ENCODE measurements at places on chromosomes 11 and 22. TPM values are rescaled to one million over a fixed set of nuclear protein-coding genes. Genes with fewer than 3 reads are reported as not detected.

GRCh38 chr22:23714596-23715578 lies 24.1 kb downstream of the RGL4 start:
- H3K27me3 ChIP-seq = no peaks in the 10 kb centered on the region
- no peak overlapping the region for H3K4me3 ChIP-seq
- H3K36me3 ChIP-seq = peaks cover 39% of the 10 kb centered on the region
- H3K4me1 ChIP-seq = peaks cover 21% of the 10 kb centered on the region

DNA sequence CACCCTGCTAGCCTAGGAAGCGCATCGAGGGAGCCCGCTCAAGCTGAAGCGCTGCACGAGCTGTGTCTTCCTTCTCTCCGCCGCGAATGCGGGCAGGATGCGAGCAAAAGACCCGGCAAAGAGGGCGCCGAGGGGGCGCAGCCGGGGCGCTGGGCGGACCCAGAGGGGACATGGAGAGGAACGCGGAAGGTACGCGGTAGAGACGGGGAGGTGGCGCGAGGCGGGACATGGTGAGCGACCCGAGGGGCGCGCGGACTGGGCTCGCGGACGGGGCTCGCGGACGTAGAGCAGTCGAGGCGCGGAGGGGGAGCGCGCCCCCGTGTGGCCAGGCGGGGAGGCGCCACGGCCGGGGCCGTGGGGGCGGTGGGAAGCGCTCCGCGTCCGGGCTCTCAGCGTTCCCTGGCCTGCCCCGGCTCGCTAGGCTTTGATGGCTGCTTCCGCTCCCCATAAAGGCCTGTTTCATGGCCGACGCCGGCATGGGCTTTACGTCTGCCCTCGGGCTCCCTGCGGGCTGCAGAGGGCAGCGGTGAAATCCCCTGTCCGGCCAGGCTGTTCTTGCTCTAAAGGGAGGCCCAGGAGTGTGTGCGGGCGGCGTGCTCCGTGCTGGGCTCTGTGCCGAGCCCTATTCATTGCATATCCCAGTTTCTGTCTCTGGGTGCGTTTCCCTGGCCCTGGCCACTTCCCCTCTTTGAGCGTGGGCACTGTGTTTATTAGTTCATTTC lies 31.2 kb upstream of the TRIM29 start:
- H3K4me1 ChIP-seq = peaks cover 7% of the 10 kb centered on the region
- no peak overlapping the region for H3K27ac ChIP-seq
- DNase-seq = peak; percentile 39
- no peaks in the 10 kb centered on the region for H3K36me3 ChIP-seq
- peaks cover 26% of the 10 kb centered on the region for H3K27me3 ChIP-seq
- H3K4me3 ChIP-seq = peak overlapping the region; percentile 24

MLC1 gene
- total RNA-seq = not detected

- peak; percentile 28 for DNase-seq
- H3K4me3 ChIP-seq = no peak overlapping the region
- H3K4me1 ChIP-seq = peaks cover 57% of the 10 kb centered on the region
- H3K36me3 ChIP-seq = no peaks in the 10 kb centered on the region
- no peaks in the 10 kb centered on the region for H3K27me3 ChIP-seq
- peak overlapping the region; percentile 22 for H3K27ac ChIP-seq
These were observed 65.0 kb upstream of the PTPRJ start for GRCh38 chr11:47915374-47915773.

GRCh38 chr11:45646275-45646927 lies 19.0 kb downstream of the CHST1 start:
- no peak overlapping the region for H3K27ac ChIP-seq
- no peak overlapping the region for H3K4me3 ChIP-seq
- H3K27me3 ChIP-seq = no peaks in the 10 kb centered on the region
- no peak for DNase-seq
- H3K36me3 ChIP-seq = no peaks in the 10 kb centered on the region

- H3K36me3 ChIP-seq = no peaks in the 10 kb centered on the region
- H3K27ac ChIP-seq = no peak overlapping the region
- H3K4me1 ChIP-seq = no peaks in the 10 kb centered on the region
- no peak for DNase-seq
- H3K4me3 ChIP-seq = no peak overlapping the region
These were observed 148.7 kb upstream of the B3GAT1 start for GRCh38 chr11:134560566-134561330.

DNA sequence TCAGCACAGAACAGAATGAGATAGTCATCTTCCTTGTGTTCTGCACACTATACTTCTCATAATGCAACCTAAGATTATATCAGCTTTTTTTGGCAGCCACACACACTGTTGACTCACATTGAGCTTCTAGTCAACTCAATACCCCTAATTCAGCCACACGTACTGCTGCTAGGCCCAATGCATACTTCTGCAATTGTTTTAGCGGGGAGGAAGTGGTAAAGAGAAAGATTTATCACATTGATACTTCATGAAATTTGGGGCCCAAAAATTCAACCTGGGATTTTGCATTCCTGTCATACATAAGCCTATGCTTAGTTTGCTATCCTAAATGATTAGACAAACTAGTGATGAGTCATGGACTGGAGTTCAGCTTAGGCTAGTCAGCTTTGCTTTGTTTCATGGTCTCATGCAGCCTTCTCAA lies 8.6 kb upstream of the UPB1 start:
- H3K27ac ChIP-seq = no peak overlapping the region
- H3K4me1 ChIP-seq = no peaks in the 10 kb centered on the region
- no peak overlapping the region for H3K4me3 ChIP-seq
- H3K27me3 ChIP-seq = no peaks in the 10 kb centered on the region
- no peak for DNase-seq

DBX1 gene
- not detected for total RNA-seq

KLHL35 gene
- 1.5 TPM for total RNA-seq

DNA sequence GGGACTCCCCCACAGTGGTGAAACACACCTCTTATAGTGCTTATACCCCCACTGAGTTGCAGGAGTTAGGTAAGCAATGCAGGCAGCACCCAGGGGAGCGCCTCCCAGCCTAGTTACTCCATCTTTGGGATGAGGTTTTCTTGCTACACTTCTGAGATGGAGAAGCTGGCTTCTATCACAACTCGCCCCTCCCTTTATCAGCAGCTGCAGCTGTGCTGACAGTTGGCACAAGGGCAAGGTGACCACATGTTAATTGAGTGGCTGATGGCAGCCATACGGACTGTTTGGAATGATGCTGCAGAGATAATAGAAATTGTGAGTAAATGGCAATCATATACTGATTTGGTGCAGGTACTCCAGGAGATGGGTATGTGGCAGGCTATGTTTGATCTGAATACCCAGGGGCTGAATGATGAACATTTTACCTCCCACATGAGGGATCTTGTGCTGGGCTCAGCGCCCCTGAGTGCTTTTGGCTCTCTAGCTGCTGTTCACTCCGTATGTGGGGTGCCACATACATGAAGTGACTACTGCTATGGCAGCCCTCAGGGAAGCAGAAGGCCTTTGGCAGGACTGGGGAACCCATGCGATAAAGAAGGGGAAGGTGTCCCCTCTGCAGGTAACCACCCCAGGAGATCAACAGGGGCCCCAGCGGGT lies 29.2 kb upstream of the KCNA4 start:
- no peak overlapping the region for H3K27ac ChIP-seq
- DNase-seq = no peak
- H3K4me1 ChIP-seq = no peaks in the 10 kb centered on the region
- no peaks in the 10 kb centered on the region for H3K27me3 ChIP-seq
- no peaks in the 10 kb centered on the region for H3K36me3 ChIP-seq

GRCh38 chr11:74002832-74003231 lies 6.1 kb downstream of the UCP3 start:
- H3K36me3 ChIP-seq = no peaks in the 10 kb centered on the region
- DNase-seq = no peak
- no peak overlapping the region for H3K27ac ChIP-seq
- no peaks in the 10 kb centered on the region for H3K27me3 ChIP-seq

DNA sequence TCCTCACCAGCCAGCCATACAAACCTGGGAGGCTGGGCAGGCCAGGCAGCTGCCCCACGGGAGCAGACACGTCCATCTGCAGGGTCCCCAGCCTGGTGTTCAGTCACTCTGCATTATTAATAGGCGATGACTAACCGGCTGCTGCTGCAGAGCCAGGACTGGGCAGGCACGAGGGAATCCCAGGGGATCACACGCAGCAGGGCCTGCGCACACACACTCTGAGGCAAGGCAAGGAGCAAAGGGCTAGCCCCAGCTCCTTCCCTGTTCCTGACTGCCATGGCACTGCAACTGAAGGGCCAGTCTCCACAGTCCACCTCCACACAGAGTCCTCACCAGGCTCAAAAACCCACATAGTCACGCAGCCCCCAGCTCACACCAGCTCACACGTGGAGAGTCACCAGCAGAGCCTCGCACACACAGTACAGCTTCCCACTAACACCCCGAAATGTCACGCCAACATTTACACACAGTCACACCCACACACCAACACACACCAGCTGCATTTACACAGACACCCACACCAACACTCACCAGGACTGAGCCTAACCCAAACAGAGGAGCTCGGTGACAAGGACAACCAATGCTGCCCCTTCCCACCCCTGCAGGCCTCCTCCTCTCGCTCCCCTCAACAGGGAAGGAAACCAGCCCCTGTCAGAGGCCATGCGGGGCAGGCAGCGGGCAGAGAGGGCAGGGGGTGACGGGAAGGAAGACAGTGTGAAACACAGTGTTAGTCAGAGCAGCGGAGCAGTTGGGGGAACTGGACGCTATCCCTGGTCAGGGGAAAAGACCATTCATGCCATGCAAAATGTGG lies 47.3 kb downstream of the NRXN2 start:
- H3K36me3 ChIP-seq = no peaks in the 10 kb centered on the region
- no peak for DNase-seq
- no peak overlapping the region for H3K27ac ChIP-seq
- H3K4me1 ChIP-seq = no peaks in the 10 kb centered on the region
- peaks cover 14% of the 10 kb centered on the region for H3K27me3 ChIP-seq

DNA sequence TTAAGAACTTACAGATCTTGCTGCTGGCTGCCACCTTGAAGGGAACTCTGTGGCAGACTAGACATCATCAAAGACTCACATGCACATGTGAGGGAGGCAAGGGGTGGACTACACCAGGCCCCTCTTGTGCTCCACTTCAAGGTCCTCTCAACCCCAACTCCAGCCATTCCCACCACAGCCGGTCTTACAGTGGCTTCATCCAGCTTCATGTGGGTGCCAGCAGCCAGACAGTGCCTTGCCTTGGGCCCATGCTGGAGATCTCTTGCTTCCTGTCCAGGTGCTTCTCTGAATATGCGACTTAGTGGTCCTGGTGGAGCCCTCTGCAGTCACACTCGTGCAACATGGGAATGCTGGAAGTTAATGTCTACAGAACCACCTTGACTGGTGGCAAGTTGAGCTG lies 44.6 kb upstream of the WNT7B start:
- no peak overlapping the region for H3K4me3 ChIP-seq
- no peak for DNase-seq
- H3K27me3 ChIP-seq = peaks cover 9% of the 10 kb centered on the region
- H3K4me1 ChIP-seq = no peaks in the 10 kb centered on the region

ELMOD1 gene
- total RNA-seq = not detected

GPR152 gene
- total RNA-seq = not detected

- peaks cover 19% of the 10 kb centered on the region for H3K4me1 ChIP-seq
- H3K27ac ChIP-seq = peak within 1 kb of the TSS; percentile 62
- H3K27me3 ChIP-seq = no peaks in the 10 kb centered on the region
- no peaks in the 10 kb centered on the region for H3K36me3 ChIP-seq
These were observed at the start of gene ZW10 for GRCh38 chr11:113773416-113774173. Gene ZW10, minus strand, starts transcription at chr11:113773692. Its CDS starts 26 bp downstream, at chr11:113773666.

DNA sequence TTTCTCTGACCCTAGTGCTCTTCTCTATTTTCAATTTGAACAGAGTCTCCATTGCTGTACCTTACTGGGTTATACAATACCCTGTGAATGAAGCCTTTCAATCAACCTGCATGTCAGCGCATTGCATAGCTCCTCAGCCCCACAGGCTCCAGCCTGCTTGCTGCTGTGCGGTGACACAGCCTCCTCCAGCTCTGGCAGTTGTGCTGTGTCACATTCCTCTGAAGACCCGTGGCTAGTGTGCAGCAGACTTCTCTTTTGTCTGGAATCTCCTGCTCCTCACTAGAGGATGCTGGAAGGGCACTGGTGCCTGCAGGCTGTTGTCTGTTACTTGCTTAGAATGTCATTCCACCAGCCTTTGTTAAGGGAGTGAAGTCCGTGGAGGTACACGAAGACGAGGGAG lies 390.1 kb upstream of the B3GAT1 start:
- DNase-seq = no peak
- no peak overlapping the region for H3K27ac ChIP-seq
- no peak overlapping the region for H3K4me3 ChIP-seq
- H3K27me3 ChIP-seq = peaks cover 4% of the 10 kb centered on the region

UCP2 gene
- total RNA-seq = 325 TPM

GRCh38 chr11:61294717-61295595 lies at the start of gene VWCE:
Gene VWCE, minus strand, starts transcription at chr11:61295316. Its CDS starts 279 bp downstream, at chr11:61295037.
- peak; percentile 44 for DNase-seq
- H3K4me1 ChIP-seq = peaks cover 16% of the 10 kb centered on the region
- no peak within 1 kb of the TSS for H3K27ac ChIP-seq
- peaks cover 4% of the 10 kb centered on the region for H3K36me3 ChIP-seq
